ENCODE measurements at places on chromosomes 2 and 18.

GRCh38 chr2:168633895-168634294 lies 168.5 kb upstream of the NOSTRIN start:
- no peak for DNase-seq
- no peak overlapping the region for H3K27ac ChIP-seq
- H3K4me1 ChIP-seq, result peaks cover 26% of the 10 kb centered on the region
- H3K27me3 ChIP-seq, result no peaks in the 10 kb centered on the region
- no peaks in the 10 kb centered on the region for H3K36me3 ChIP-seq

DNA sequence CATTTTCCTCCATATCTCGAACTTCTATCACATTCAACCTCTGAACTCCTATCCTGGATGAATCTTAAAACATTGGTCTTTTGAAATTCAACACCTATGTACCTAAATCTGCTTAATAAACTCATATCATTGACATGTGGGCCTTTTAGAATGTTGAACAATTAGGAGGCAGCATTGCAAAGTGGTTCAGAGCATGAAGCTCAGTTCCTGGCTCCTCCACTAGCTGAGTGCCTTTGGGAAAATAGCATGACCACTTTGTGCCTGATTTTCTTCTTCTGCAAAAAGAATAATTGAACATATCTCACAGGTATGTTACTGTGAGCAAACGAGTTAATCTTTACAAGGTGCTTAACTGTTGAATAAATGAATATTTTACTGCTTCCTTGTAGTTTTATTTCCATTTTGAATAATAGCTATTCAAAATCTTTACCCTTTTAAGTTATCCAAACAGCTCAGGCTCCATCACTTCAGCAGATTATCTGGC lies 14.3 kb upstream of the ITPRID2 start:
- H3K27me3 ChIP-seq, result no peaks in the 10 kb centered on the region
- DNase-seq, result no peak
- H3K27ac ChIP-seq, result no peak overlapping the region
- no peak overlapping the region for H3K4me3 ChIP-seq
- H3K36me3 ChIP-seq, result no peaks in the 10 kb centered on the region

DNA sequence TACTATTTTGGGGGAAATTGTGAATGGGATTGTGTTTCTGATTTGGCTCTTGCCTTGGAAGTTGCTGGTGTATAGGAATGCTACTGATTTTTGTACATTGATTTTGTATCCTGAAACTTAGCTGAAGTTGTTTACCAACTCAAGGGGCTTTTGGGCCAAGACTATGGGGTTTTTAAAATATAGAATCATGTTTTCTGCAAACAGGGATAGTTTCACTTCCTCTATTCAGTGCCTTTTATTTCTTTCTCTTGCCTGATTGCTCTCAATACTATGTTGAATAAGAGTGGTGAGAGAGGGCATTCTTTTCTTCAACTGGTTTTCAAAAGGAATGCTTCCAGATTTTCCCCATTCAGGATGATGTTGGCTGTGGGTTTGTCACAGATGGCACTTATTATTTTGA lies 1383.8 kb upstream of the ACVR2A start:
- no peaks in the 10 kb centered on the region for H3K27me3 ChIP-seq
- no peak for DNase-seq
- H3K27ac ChIP-seq, result no peak overlapping the region
- no peak overlapping the region for H3K4me3 ChIP-seq
- H3K36me3 ChIP-seq, result no peaks in the 10 kb centered on the region

GRCh38 chr18:28588884-28589549 lies 412.1 kb upstream of the CDH2 start:
- no peak for DNase-seq

GRCh38 chr2:164504253-164504652 lies 117.0 kb downstream of the GRB14 start:
- H3K27me3 ChIP-seq, result no peaks in the 10 kb centered on the region
- no peak overlapping the region for H3K4me3 ChIP-seq
- no peaks in the 10 kb centered on the region for H3K36me3 ChIP-seq
- H3K4me1 ChIP-seq, result no peaks in the 10 kb centered on the region
- H3K27ac ChIP-seq, result no peak overlapping the region
- no peak for DNase-seq

DNA sequence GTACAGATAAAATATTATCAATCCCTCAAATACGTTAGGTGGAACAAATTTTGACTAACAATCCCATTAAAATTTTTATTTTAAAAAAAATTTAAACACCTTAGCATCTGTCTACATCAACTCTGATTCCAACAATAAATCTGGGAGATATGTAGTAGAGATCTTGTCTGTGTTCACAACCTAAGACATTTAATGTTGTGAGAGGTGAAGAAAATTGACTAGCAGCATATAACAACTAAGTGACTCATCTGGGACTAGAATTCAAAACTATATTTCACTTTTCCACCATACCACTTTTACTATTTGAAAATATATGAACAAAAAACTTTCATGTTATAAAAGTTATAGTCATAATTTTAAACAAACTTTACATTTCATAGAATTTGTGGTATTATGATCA lies 97.9 kb downstream of the ATAD2B start:
- no peak for DNase-seq
- peak overlapping the region; percentile 20 for H3K27ac ChIP-seq
- H3K27me3 ChIP-seq, result no peaks in the 10 kb centered on the region
- no peaks in the 10 kb centered on the region for H3K4me1 ChIP-seq
- no peak overlapping the region for H3K4me3 ChIP-seq
- no peaks in the 10 kb centered on the region for H3K36me3 ChIP-seq

- H3K36me3 ChIP-seq, result no peaks in the 10 kb centered on the region
- H3K27me3 ChIP-seq, result no peaks in the 10 kb centered on the region
- no peak overlapping the region for H3K4me3 ChIP-seq
- H3K4me1 ChIP-seq, result no peaks in the 10 kb centered on the region
- H3K27ac ChIP-seq, result no peak overlapping the region
Observed at GRCh38 chr18:78730546-78730945, 249.1 kb upstream of the SALL3 start.

DNA sequence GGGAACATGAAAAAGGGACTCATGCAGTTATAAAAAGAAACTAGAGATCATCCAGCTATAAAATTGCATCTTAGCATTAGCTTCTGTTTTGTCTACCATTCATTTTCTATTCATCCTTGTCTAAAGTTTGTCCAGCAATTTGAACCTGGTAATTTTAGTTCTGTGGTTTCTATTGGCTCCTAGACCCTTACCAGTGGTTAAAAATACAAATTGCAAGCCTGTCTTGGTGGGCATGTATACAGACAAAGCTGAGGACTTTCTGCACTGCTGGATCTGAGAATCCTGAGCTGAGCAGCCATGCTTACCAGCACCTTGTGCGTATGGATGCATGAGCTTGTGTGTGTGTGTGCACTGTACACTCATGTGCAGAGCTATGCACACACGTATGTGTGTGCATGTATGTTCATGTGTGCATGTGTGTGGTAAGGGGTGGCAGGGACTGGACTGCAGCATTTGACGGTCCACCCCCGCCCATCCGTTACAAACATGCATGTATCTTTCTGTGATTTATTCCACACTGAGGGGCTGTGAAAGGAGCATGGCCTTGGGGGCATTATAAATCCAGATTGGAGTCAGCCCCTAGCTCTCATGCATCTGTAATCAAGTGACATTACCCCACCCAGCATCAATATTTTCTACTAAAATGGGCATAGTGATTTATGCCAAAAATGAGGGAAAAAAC lies 144.7 kb downstream of the FAM210A start:
- no peak for DNase-seq
- peaks cover 28% of the 10 kb centered on the region for H3K4me1 ChIP-seq
- H3K4me3 ChIP-seq, result no peak overlapping the region
- no peaks in the 10 kb centered on the region for H3K36me3 ChIP-seq

DNA sequence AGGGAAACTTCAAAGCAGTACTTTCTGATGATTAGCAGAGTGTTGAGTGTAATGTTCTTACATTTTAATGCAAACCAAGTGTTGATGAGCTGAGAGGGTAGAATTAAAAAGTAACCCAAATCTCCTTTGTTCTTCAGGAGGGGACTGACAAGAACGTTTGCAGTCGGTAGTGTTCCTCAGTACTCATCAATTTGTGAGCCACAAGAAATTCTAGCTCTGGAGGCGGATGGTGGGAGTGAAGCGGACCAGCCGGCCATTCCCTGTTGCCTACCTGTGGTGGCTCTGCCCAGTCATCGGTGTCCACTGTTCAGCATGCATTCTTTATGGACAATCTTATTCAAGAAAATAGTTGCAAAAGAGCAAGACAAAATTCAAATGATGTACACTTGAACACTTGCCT lies 438.6 kb upstream of the POU3F3 start:
- no peaks in the 10 kb centered on the region for H3K36me3 ChIP-seq
- DNase-seq, result no peak
- H3K4me3 ChIP-seq, result no peak overlapping the region
- no peak overlapping the region for H3K27ac ChIP-seq

GRCh38 chr2:49416252-49416651 lies 261.9 kb upstream of the FSHR start:
- H3K27ac ChIP-seq, result no peak overlapping the region
- no peaks in the 10 kb centered on the region for H3K27me3 ChIP-seq
- H3K4me1 ChIP-seq, result no peaks in the 10 kb centered on the region
- H3K36me3 ChIP-seq, result no peaks in the 10 kb centered on the region

- no peaks in the 10 kb centered on the region for H3K36me3 ChIP-seq
- H3K27ac ChIP-seq, result no peak overlapping the region
- DNase-seq, result no peak
- H3K4me3 ChIP-seq, result no peak overlapping the region
- no peaks in the 10 kb centered on the region for H3K27me3 ChIP-seq
Observed at GRCh38 chr18:53909668-53910067, 314.8 kb downstream of the MBD2 start.

GRCh38 chr2:189091253-189091652 lies 88.3 kb downstream of the COL5A2 start:
- H3K27me3 ChIP-seq, result no peaks in the 10 kb centered on the region
- H3K27ac ChIP-seq, result no peak overlapping the region
- no peak overlapping the region for H3K4me3 ChIP-seq

GRCh38 chr18:48801728-48802542 lies 148.8 kb downstream of the SMAD7 start:
- H3K36me3 ChIP-seq, result no peaks in the 10 kb centered on the region
- DNase-seq, result no peak
- no peaks in the 10 kb centered on the region for H3K27me3 ChIP-seq
- no peak overlapping the region for H3K4me3 ChIP-seq
- peaks cover 19% of the 10 kb centered on the region for H3K4me1 ChIP-seq

DNA sequence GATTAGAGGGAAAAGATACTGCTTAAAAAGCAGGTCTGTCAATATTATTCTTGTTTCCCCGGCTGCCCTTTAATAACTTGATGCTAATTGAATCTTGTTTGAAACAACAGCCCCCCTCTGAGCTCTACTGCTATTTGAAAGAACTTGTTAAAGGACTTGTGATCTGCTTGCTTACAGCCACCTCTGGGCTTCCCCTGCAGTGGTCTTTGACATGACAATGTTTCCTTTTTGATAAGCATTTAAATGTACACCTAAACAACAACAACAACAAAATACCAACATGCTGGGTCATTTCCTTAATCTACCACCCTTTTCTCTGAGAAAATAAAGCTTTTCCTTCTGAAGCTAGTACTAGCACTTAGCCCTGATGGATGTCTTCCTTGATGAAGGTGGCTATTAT lies 3.9 kb downstream of the HOXD1 start:
- no peak overlapping the region for H3K4me3 ChIP-seq
- DNase-seq, result no peak
- no peaks in the 10 kb centered on the region for H3K27me3 ChIP-seq
- H3K27ac ChIP-seq, result no peak overlapping the region
- H3K4me1 ChIP-seq, result peaks cover 27% of the 10 kb centered on the region
- no peaks in the 10 kb centered on the region for H3K36me3 ChIP-seq

DNA sequence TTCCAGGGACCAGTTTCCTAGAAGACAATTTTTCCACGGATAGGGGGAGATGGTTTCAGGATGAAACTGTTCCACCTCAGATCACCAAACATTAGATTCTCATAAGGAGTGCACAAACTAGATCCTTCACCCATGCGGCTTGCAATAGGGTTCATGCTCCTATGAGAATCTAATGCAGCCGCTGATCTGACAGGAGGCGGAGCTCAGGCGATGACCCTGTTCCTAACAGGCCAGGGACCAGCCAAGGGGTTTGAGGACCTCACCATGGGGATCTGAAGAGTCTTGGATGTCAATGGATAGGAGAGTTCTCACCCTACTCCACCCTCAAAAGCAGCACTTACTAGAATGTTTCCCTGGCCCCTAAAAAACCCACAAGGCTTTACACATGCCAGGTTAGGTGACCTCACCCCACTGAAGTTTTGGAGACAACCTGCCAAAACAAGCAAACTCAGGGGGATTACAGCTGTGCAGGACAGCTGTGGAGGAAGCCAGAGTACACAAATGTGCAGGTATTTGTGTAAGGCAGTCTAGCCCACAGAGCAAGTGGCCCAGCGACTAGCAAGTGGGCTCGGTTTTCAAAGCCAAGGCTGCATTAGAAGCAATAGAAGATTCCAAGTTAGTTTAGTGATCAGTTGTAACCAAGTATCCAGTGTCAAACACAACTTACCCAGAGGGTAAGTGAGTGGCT lies 3.9 kb downstream of the EVA1A start:
- H3K4me3 ChIP-seq, result no peak overlapping the region
- DNase-seq, result no peak
- no peak overlapping the region for H3K27ac ChIP-seq
- H3K36me3 ChIP-seq, result no peaks in the 10 kb centered on the region
- H3K27me3 ChIP-seq, result peaks cover 9% of the 10 kb centered on the region
- no peaks in the 10 kb centered on the region for H3K4me1 ChIP-seq

DNA sequence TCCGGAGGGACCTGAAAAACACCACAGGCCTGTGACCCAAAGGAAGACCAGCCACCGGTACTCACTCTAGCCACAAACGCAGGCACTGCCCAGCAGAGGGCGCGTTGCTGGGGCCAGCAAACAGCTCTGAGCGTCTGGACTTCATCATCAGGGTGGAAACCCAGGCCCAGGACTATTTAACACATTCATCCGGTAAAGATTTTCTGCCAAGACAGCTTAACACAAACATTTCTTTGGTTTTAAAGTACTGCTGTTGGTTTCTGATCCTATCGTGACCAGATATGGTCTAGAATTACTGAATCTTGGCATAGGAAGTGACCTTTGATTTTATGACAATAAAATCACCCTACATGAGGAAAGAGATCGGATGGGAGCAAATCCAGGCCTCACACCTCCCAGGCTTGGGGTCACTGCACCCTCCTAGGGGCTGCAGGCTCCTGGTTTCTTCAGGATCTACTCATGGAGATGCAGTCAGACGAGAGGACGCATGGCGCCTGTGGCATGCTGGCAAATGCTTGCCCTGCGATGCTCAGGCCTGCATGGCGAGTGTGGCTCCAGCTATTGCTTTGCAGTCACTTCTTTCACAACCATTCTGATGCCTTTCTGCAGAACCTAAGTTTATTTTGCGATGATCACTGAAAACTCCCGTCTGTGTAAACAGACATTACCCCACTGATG lies 130.4 kb downstream of the COL4A4 start:
- no peak overlapping the region for H3K27ac ChIP-seq
- H3K4me1 ChIP-seq, result no peaks in the 10 kb centered on the region
- no peaks in the 10 kb centered on the region for H3K27me3 ChIP-seq
- H3K4me3 ChIP-seq, result no peak overlapping the region
- no peaks in the 10 kb centered on the region for H3K36me3 ChIP-seq
- DNase-seq, result no peak

DNA sequence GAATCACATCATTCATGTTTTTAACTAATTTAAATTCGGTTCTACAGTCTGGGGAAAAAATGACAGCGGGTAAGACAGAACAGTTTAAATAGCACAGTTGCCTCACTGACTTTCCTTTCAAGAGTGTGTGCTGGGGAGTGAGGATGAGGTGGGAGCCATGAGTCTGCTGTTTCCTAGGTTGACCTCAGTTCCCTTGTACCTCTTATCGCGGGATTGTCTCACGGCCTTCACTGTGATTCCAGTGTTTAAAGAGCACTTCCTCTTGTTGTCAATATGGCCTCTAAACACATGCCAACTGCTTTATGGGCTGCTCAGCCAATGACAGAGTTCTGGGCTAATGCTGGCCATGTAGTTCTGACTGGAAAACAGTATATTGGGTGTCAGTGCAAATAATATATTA lies 41.6 kb upstream of the ALMS1 start:
- H3K27me3 ChIP-seq, result no peaks in the 10 kb centered on the region
- no peak overlapping the region for H3K4me3 ChIP-seq
